NCI-H1092 (cell line): ENCODE measurements at places on chromosomes 1 and 21.

- no peak for DNase-seq
Observed at GRCh38 chr1:23100074-23100748, 68.4 kb downstream of the LUZP1 start.

- no peak for DNase-seq
Observed at GRCh38 chr1:4161366-4162006, 261.4 kb upstream of the C1orf174 start.

DNA sequence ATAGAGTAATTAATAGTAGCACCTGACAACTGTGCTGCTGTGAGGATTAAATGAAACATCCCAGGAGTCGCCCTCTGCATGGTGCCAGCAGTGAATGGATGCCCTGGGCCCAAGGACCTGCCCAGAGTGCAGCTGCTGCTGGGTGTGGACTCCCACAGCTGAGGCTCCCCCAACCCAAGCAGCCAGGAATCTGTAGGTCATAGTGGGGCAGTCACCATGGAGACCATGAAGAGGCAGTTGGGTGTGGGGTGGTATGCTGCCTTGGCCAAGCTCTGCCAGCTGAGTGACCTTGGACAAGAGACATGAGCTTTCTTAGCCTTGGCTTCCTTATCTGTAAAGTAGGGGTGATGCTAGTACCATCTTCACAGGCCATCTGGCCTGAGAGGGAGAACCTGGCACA lies 9.4 kb downstream of the OLIG2 start:
- DNase-seq = no peak

- DNase-seq = no peak
Observed at GRCh38 chr1:223727541-223727940, 15.2 kb downstream of the CAPN2 start.
